Choroid plexus epithelial cell (primary cell): ENCODE measurements at places on chromosomes 16 and 17.

DNA sequence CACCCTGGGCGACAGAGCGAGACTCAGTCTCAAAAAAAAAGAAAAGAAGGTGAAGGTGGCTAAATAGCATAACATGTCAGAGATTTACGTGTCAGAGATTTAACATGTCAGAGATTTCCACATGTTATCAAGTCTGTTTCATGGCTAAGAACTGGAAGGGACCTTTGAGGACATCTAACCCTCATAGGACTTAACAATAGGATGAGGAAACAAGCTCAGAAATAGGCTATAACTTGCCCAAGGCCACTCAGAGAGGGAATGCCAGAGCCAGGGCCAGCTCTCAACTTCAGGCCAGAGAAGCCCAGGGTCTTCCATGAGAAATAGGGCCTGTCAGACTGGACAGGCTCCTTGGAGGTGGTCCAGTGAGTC is 26.8 kb upstream of the ZNF629 start:
- DNase-seq = no peak

DNA sequence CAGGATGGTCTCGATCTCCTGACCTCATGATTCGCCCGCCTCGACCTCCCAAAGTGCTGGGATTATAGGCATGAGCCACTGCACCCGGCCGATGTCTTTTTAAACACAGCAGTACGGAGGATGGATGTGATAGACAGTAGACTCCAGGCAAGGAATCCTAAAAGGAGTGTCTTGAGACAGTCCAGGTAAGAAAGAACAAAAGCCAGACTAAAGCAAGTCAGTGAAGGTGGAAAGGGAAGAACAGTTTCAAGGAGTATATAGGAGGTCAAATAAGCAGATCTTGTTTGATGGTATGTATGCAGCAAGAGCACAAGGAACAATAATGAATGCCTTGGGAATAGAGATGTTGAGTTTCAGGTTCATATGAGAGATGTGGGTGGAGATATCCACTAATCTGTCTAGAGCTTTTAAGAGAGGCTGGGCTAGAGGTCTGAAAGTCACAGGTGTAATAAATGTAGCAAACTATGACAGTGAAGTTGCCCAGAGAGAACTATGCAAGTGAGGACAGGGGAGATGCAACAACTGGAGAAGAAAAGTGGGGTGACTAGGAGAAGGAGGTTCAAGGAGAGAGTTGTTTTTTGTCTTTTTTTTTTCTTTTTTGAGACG is 4.5 kb downstream of the TUBD1 start:
- no peak for DNase-seq

- DNase-seq = no peak
These were observed 21.3 kb upstream of the SLC35B1 start for GRCh38 chr17:49729069-49729468.

- peak; percentile 42 for DNase-seq
These were observed 7.3 kb downstream of the C16orf86 start for GRCh38 chr16:67673712-67674580.

DNA sequence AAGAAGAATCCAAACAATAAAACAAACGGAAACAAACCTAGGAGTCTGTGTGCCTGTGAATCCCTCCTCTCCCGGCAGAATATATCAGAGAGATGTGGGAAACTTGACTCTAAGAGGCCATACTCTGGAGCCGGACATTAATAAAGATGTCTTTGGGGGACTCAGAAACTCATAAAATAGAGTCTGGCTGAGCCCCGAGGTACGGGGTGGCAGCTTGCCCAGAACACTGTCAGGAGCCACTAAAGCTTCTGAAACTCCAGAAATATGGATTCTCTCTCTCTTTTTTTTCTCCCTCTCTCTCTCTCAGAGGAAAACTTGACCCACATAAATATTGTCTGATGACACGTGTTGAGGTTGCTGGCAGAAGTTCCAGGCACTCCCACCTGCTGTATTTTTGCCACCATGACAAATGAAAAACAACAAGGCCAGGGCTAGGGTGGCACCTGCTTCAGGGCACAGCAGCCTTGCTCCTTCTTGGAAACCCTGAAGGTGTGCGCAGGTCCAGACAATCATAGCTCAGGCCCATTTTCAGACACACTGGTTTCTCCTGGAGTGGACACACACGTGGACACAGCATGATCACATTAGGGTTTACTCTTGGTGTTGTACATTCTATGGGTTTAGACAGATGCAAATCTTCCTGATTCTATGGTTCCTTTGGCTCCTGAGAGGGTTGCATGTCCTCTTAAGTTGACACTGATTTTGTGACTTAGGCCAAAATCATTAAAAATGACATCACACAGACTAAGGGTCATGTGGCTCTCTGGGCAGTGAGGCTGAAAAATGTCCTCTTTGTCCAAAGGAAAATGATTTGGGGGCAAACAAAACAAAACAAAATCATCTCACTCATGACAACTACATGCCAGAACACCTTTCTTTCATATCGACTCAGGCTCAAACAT is 282.6 kb upstream of the IRX3 start:
- no peak for DNase-seq

GRCh38 chr16:64380751-64381150 is 741.1 kb downstream of the CDH11 start:
- no peak for DNase-seq

DNA sequence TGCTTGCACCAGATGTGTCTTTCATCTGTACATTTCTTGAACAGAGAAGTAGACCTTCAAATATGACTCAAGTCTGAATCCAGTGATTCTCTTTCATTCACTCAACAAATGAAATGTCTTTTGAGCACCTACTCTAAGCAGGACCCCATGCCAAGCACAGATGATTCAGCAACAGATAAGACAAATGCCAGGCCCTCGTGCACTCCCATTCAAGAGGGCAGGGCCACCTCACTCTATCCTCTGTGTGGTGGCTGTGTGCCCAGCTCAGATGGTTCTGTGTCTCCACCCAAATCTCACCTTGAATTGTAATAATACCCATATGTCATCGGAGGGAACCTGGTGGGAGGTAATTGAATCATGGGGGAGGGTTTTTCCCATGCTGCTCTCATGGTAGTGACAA is 74.1 kb upstream of the NKD1 start:
- DNase-seq = no peak

DNA sequence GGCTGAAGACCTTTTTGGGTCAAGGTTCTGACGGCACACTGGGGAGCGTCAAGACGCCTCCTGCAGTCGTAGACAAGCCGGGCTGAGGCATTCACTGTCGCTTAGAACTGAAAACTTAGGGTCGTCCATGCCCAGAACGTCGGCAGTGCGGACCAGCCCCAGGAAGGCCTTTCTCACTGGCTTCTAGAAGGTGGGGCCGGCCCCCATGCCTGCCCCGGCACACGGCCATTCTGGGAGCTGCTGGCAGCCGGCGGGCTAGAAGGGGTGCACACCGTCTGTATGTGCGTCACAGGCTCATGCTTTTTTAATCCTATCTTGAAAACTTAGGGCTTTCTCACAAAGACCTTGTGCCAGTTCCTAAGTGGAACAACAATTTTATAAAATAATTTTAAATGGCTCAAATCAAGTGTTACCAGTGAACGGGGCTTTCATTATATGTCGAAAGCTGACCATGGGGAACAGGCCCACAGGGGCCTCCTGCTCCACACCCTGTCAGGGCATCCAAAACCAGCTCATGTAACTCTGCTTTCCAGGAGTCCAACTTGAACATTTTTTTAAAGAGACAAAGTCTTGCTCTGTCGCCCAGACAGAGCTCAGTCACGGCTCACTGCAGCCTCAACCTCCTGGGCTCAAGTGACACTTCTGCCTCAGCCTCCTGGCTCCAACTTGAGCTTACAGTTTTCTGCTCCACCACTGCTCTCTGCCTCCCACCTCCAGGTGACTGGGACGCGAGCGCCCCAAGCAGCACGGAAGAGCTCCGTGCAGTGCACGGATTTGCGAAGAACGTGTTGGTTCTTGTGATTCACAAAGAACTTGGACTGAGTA is 111.2 kb downstream of the ANKRD11 start:
- DNase-seq = no peak

- DNase-seq = no peak
These were observed 14.7 kb downstream of the DCAKD start for GRCh38 chr17:45036691-45037090.

DNA sequence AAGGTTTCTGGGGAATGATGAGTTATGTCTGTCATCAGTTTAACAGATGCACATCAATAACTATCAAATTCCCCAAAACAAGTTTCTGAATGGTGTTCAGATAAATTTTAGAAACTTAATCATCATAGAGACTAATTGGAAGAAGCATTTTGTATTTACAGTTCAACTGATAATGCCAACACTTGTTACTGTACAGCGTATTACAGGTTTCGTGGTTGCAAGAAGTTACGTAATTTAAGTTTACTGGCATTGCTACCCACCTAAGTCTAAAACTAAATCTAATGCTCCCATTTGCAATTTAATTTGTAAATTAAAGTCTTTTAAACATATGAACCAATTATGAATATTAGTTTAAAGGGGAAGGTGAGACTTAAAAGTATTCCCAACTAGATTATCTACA is 3.0 kb downstream of the SRSF1 start:
- no peak for DNase-seq

GRCh38 chr17:52149626-52150025 is 8.9 kb downstream of the CA10 start:
- DNase-seq = no peak

- peak; percentile 97 for DNase-seq
These were observed 47.2 kb downstream of the HOXB1 start for GRCh38 chr17:48483471-48484131.

- peak; percentile 19 for DNase-seq
These were observed 12.8 kb upstream of the GNG13 start for GRCh38 chr16:813204-813915.

DNA sequence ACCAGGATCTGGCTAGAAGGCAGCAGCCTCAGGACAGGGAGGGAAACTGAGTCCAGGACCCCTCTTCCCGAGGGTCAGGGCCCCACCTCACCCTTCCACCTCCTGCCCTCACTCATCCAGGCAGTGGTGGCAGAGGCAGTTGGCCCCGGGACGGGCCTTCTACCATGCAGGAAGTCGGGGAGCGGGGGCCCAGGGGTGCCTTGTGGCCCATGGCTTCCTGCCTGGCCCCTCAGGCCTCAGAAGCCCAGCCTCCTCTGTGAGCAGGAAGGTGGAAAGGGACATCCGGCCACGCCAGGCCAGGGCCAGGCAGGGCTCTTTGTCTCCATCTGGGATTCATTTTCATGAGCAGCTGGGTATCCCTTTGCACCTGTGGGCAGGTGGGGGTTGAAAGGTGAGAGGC is 58.5 kb downstream of the BAHCC1 start:
- no peak for DNase-seq

DNA sequence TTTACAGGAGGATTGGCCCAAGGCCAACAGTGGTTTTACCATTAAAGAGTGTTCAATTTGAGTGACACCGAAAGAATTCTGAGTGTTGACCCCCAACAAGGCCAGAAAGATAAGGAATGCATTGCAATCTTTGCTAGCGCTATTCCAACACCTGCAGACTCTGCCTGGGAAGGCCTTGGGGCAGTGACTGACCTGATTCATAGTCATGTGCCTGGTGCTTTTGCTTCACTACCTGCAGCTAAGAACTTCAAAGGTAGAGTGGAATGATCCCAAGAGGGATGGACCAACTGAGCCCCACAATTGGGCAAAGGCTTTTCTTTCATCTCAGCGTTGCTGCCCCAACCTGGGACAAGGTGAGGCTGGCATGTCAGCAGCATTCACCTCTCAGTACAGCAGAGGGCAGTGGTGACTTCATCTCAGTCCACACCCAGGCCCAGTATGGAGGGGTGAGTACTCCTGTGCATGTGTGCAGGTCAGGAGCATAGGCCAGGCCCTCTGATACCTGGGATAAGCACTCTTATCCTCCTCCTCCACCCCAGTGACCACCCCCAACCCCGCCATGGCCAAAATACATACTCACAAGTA is 149.6 kb upstream of the GNAO1 start:
- no peak for DNase-seq

GRCh38 chr16:27708651-27709050 is 158.7 kb downstream of the KATNIP start:
- DNase-seq = no peak

DNA sequence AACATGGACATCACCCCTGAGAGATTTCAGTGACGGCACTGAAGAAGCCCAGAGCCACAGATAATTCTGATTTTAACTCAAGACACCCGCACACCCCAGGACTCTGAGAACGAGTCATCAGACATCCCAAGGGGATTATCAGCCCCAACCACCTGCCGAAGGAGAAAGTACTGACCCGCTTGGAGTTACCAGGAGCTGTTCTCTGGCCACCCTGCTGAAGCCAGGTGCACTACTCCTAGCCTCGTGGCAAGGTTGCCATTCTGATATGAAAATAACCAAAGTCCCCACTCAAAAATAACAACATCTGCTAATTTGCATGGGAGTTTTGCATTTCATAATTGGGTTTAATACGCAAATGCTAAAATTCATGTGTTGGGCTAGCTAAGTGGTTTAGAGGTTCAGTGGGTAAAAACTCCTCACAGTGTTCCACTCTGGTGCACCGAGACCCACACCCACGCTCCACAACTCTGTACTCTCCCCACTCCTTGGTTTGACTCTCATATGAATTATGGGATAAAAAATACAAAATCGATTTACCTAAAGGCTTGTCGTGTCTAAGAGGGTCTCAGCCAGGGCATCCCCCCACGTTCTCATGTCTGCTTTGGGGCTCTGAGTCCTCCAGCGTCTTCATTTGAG is 143.0 kb upstream of the NOL11 start:
- DNase-seq = no peak

DNA sequence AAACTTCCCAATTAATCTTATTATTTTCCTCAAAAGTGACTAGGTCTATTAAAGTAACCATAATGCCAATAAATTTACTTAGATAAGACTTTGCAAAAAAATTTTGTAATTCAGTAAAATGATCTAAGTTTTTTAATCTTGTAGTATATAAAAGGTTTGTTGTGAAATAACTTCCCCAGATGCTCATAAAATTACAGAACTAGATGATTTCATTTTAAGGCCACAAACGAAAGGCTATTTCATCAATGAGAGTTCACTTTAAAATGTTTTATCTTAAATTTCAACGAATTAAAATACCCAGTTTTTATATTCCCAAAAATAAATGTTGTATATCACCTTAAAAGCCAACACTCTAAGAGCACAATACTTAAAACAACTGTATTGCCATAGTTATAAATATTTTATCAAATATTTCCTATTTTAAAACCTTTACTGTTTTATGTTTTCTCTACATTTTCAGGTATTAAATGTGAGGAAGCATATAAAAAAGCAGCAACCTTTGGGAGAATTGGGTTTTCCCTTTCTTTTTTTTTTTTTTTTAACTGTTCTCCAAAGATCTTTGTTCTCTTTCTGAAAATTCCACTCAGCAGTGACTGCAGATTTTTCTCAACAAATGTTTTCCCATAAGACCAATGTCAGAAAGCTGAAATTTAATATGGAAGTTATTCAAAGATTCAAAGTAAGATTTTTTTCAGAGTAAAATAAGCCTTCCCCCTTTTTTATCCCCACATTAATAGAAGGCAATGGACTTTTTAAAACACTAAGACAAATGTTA is 169.9 kb downstream of the CYB561 start:
- DNase-seq = no peak

- DNase-seq = peak; percentile 30
These were observed 65.6 kb downstream of the TOM1L2 start for GRCh38 chr17:17906418-17907215.
